ENCODE measurements at places on chromosomes 16 and 17.

- no peak for DNase-seq
These were observed 379.0 kb upstream of the SOX9 start for GRCh38 chr17:71741836-71742235.

DNA sequence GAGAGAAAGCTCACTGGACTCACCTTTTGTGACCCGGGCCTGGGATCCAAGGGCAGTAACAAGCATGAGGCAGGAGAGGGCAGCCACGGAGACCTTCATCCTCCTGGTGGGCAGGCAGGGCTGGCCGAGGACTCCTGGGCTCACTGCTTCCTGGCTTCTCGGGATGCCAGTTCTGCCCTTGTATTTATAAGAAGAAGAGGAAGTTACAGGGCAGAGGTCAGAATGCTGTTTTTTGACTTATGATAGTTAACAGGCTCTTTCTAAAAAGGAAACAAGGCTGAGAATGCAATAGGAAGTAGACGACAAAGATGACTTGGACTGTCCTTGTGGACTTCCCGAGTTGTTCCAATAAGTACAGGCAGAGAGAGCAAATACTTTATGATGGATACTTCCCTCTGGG is at the start of gene CCL23:
Gene CCL23, minus strand, starts transcription at position 174 of the 400 bp plus-strand sequence. Its CDS starts 75 bp downstream, at position 99.
- no peak for DNase-seq

GRCh38 chr16:84842516-84843148 is 22.8 kb downstream of the CRISPLD2 start:
- DNase-seq, result no peak

DNA sequence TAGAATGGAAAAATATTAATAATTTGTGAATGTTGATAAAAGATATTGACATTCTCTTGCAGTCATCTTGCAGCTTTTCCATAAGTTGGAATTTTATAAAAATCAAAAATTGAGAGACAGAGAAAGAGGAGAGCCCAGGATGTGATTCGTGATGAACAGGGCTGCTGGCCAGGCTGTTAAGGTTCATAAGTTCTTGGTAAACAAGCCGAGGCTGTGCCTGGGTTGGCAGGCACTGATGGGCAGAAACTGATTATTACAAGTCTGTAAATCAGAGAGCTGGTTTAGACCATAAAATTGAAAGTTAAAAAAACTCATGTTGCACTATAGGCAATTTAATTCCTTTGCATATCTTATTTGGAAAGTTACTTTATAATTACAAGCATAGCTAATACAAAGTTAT is 533.7 kb downstream of the HAPSTR1 start:
- no peak for DNase-seq

DNA sequence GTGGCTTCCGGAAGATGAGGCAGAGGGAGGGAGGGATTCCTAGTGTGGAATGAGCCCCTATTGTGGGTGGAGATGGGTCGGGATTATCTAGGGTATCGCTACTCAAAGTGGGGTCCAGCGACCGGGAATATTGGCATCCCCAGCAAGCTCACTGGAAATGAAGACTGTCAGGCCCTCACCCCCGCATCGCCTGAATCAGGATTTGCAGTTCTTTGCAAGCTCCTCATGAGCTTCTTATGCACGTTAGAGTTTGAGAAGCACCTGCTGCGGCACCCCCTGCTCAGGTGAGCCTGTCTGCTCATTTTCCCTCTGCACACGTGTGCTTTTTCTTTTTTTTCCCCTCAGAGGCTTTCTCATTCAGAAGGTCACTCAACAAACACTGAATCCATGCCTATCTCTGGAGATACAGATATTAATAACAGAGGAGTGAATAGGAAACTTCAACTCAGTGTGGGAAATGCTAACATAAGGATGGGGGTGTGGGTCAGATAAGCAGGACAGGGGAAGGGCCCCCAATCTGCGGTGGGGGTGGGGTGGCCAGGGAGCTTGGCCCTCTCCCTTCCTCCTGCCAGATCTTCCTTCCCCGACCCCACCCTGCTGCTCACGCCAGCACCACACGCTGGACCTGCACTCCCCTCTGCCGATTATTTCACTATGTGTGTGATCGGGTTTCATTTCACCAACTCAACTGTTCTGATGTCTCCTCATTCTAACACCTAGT is 67.7 kb upstream of the NFAT5 start:
- no peak for DNase-seq

DNA sequence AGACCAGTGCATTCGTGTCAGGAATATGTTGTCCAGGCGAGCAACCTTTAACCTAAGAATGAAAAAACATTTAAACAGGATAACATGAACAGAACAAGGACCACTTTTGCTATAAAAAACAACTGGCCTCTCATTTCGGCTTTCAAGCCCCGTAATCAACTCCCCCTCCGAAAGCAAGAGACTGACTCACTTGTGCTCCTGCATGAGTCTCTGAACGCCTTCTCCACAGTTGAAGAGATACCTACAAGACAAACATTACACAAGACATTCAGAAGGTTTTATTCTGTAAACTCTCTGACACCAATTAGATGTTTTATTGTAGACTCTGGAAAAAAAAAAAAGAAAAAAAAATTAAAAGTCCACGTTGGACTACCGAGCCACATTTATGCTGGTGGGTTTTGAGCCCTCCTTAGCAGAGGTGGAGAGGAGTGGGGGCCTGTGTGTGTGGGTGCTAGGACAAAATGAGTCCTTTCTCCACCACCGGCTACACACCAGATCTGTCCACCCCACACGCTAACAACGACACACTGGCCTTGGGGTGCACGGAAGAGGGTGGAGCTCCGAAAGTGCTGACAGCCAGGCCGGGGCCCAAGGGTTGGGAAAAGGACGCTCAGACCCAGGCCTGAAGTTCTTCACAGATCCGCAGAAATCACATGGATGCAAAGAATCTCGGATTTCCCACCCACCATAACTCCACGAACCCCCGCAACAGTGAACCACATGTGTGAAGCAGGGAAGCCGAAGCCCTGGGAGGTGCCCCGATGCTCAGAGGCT is 759 bp downstream of the ELAC2 start:
- no peak for DNase-seq

- no peak for DNase-seq
These were observed 124.8 kb downstream of the MAP2K6 start for GRCh38 chr17:69539274-69539673.

GRCh38 chr16:74281300-74281699 is 15.3 kb upstream of the PSMD7 start:
- DNase-seq, result peak; percentile 90

DNA sequence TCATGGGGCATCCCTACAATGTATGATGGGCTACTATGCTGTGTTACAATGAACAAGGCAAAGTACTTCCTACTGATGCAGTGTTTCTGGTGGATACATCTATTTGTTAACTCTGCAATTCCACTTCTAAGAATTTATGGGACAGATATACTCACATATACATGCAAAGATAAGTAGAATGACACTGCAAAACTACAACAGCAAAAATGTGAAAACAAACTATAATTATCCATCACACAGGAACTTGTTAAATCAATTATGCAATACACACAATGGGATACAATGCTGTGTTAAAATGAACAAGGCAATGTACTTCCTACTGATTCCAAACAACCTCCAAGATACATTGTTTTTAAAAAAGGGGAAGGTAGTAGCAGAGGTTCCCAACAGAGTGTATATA is 3.2 kb downstream of the DDX52 start:
- no peak for DNase-seq

- DNase-seq, result no peak
These were observed 4.7 kb downstream of the DGKE start for GRCh38 chr17:56838687-56839086.

DNA sequence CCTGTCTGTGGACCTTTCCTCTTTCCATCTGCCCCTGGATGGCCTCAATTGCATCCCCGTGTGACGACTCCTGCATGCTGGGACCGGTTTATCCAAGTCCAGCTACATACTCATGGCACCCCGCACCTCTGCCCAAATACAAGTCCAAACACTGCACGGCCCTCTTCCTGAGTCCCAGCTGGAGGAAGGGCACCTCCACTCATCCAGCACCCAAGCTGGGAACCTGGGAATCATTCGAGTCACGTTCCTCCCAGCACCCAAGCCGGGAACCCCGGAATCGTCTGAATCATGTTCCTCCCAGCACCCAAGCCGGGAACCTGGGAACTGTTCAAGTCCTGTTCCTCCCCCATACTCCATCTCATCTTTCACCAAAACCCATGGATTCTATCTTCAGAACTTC is 10.2 kb downstream of the TRARG1 start:
- DNase-seq, result no peak

DNA sequence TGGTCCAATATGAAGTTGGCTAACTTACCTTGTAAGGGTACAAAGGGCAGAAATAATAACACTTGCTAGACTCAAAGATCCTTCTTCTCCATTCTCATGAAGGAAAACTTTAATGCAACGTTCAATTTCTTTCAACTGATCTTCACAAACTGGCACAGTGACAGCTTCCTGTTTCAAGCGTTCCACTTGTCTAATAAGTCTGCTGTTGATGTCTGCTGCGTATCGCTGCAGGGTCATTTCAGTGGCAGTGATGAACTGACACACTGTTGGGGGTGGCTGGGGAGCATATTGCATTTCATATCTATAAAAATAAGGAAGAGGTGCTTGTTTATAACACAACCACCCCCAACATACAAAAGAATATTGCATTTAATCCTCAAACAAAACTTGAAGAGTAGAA is 33.5 kb upstream of the ARL6IP1 start:
- DNase-seq, result no peak

DNA sequence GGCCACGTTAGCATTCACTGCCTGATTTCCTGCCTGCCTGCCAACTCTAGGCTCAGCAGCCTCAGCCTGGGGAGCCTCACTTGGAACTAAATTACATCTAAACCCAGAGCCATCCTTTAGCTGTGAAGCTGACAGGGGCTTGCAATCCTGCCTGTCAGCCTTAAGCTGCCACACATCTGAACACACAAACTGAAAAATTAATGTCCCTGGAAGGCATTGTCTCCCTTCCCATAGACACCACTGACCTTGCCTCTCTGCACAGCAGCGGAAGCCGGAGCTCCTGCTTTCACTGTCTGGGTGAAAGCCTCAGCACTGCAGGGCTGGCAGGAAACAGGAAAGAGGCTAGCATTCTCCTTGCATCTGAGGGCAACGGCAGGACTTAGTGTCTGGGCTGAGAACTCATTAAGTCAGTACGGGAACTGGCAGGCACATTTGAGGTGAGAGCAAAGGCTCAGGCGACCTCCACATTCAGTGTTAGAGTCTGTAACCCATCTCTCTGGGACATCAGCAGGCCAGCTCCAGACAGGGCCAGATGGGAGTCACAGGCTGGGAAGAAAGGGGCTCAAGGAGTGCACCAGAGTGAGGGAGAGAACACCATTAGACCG is 452.4 kb upstream of the C16orf82 start:
- peak; percentile 11 for DNase-seq

DNA sequence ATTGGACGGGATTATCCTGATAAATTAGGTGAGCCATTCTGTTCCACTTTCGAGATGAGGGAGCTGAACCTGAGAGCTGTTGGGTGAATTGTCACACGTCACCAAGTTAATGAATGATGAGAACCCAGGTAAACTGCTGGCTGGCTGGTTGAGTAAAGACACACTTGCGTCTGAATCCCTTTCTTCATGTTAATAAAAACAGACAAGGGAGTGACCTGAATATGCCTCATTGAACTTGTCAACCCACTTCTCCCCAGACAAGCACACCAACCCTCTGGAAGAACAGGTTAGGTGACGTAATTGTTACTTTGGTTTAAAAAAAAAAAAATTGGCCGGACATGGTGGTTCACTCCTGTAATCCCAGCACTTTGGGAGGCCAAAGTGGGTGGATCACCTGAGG is 400.9 kb upstream of the CDH5 start:
- DNase-seq, result no peak

DNA sequence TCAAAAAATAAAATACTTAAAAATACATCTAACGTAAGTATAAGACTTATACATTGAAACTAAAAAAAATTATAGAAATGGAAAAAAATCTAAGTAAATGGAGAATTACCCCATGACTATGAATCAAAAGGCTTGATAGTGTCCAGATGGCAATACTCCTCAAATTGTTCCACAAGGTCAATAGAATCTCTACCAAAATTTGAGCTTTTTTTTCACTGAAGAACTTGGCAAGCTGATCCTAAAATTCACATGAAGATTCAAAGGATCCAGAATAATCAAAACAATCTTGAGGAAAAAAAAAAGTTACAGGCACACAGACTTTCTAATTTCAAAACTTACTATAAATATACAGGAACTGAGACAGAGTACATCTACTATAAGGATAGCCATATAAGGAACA is 448.4 kb upstream of the CDH11 start:
- DNase-seq, result no peak

GRCh38 chr16:89107203-89107582 is 13.5 kb downstream of the ACSF3 start:
- no peak for DNase-seq

GRCh38 chr16:65547772-65548446 is 426.0 kb upstream of the CDH11 start:
- DNase-seq, result peak; percentile 78

DNA sequence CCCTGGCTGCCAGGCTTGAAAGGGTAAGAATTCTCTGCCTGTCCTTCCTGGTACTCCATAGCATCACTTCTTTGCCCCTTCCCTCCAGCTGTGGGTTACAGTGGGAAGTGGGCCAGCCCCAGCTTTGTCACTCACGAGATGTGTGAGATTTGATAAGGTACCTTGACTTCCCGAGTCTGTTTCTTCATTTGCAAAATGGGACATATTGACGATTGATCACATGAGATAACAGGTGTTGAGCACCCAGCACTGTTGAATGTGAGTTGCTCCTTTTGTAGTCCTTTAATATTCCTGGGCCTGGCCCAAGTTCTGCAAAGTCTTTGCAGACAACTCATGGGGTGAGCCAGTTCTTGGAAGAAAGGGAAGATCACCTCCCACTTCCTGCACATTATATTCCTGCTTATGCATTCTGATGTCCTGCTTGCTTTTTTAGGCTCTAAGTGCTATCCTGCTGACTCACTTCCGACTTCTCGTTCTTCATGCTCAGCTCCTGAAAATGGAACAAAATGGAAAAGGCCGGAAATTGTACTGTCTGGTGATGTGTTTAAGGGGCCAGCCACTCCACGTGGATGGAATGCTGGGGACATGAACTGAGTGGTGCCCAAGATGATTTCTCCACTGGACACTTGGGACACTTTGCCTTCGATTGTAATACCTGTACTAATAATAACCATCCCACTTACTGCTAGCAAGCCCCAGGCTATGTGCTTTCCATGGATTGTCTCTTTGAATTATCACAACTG is 8.3 kb upstream of the NLK start:
- DNase-seq, result no peak

- DNase-seq, result no peak
These were observed 30.5 kb upstream of the TANC2 start for GRCh38 chr17:62935523-62935922.

GRCh38 chr17:74703311-74703710 is 9.4 kb downstream of the CD300LF start:
- no peak for DNase-seq

DNA sequence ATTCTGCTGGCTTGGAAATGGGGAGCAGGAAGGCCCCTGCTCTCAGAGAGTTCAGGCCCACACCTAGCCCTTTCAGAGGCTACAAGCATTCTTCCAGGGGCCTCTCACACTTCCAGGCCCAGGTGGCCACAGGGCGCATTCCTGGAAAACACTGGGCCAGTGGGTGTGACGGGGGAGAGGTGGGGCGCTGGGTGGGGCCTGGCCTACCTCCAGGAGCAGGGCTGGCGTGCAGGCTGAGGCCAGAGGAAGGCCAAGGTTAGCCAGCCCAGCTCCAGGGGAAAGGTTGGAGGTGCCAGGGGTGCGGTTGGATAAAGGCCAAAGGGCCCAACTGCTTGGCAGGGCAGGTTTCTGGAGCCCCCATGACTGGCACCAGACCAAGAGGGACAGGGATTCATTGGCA is 198.2 kb downstream of the MAF start:
- DNase-seq, result peak; percentile 39

Data from mesendoderm (in vitro differentiated cells).